ENCODE measurements at places on chromosomes 11 and 22.

GRCh38 chr22:46007848-46008261 is 30.9 kb upstream of the WNT7B start:
- peak; percentile 89 for DNase-seq

DNA sequence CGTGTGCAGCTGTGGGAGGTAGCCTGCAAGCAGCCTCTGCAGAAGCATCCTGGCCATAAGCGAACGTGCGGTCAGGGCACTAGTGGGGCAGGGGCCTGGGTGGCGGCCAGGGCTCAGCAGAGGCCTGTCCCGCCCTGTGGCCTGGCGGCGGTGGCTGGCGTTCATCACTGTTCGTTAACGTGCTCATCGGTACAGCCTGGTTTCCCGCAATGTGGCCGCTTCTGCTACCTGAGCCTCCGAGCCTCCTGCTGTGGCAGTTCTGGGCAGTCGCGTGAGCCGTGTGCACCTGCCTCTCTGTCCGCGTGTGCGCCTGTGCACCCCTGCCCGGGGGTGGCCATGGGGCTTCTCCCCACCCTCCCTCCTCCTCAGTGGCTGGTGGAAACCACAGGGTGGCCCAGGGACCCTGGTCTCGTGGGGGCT is 117.9 kb downstream of the KCNQ1OT1 start:
- peak; percentile 57 for DNase-seq

- no peak for DNase-seq
Measured at GRCh38 chr11:125284245-125284850, 119.8 kb downstream of the PKNOX2 start.

GRCh38 chr11:15893080-15893492 is 463.3 kb downstream of the SOX6 start:
- DNase-seq, result no peak

- no peak for DNase-seq
Measured at GRCh38 chr11:36142439-36142838, 146.8 kb downstream of the COMMD9 start.

DNA sequence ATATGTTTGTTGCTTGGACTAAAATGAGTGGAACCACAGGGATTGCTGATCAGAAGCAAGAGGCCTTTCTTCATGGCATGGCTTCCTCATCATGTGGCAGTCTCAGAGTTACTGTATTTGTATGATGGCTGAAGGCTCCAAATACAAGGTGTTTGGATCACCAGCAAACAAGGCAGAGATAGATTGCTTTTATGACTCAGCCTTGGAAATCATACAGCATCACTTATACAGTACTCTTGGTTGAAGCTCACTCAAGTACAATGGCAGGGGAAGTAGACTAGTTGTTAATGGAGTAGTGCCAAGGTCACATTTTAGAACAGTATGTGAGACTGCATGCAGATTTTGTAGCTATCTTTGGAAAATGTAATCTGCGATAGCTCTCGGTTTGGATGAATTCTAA is 16.6 kb downstream of the CAPRIN1 start:
- no peak for DNase-seq

GRCh38 chr11:32939046-32939445 is 46.4 kb downstream of the QSER1 start:
- no peak for DNase-seq

GRCh38 chr22:29632672-29633071 is 29.2 kb downstream of the NF2 start:
- no peak for DNase-seq

- no peak for DNase-seq
Measured at GRCh38 chr11:71155846-71156245, 96.5 kb downstream of the SHANK2 start.

DNA sequence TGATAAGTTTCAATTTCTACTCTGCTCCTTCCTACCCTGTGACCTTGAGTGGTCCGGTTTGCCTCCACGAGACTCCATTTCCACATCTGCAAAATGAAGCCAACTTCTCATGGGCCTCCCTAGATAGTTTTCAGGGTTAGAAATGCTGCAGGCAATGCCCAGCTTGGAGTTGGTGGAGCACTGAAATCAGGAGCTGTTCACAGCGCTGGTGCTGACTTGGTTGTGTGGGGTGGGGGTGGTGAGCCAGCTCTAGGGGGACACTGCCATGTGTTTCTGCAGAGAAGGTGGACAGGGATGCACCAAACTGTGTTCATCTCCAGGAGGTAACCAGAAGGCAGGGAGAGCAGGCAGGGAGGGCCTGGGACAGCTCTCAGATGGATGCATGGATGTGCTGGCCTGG is 37.0 kb downstream of the SGSM1 start:
- no peak for DNase-seq

Measured in heart left ventricle (tissue), 16 donors.